ENCODE measurements at places on chromosomes 2 and 18.
A peak's percentile ranks its signal among the peaks of the same experiment; 100 is the strongest.

- peak; percentile 67 for DNase-seq
Observed at GRCh38 chr2:198309673-198310280, 505.4 kb downstream of the PLCL1 start.

DNA sequence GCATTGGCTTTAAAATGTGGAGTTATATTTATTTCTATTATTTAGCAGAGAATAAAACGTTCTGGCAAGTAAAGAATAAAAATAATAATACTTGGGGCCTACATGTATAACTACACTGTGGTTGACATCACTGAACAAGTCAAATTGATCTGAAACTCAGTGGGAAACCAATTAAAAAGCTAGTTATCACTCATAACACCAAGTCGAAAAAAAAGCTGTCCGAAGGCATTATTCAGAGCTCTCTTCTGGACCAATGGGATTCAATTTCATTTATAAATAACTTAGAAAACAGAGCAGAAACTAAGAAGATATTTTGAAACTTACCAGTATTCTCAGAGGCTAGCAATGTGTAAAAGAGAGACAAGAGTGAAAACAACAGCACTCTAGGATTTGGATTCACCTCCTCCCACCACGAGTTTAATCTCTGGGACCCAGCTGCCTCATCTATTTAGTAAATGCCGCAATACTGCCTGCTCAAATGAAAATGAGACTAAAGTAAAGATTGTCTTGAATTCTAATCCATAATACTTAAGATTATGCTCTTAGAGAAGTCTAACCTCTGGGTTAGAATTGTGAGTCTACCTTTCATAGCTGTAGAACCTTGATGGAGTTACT is 128.4 kb downstream of the NBAS start:
- DNase-seq = no peak

GRCh38 chr2:205948883-205949282 is 137.1 kb downstream of the INO80D start:
- DNase-seq = no peak

DNA sequence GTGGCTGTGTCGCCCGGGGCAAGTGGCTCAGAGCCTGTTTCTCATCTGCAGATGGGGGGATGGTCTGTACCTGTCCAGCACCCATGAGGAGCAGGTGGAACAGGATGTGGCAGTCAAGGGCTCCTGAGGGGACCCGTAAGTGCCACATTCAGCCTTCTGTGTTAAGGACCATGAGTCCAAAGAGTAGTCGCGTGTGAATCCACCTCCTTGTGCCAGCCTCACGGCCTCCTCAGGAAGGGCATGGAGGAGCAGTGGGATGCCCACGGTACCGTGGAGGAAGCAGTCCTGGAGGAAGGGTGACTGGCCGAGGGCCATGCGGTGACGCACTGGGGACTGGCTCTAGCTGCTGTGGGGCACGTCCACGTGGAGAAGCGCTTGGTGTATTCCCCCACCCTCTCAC is 61.1 kb downstream of the ODC1 start:
- no peak for DNase-seq

DNA sequence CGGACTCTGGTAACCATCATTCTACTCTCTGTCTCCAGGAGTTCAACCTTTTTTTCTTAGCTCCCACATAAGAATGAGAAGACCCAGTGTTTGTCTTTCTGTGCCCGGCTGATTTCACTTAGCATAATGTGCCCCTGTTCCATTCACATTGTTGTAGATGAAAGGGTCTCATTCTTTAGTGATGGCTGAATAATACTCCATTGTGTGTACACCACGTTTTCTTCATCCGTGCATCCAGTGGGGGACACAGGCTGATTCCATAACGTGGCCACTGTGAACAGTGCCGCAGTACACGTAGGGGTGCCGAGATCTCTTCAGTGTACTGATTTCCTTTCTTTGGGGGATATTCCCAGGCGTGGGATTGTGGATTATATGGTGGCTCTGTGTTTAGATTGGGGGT is 72.3 kb upstream of the NFATC1 start:
- no peak for DNase-seq

- no peak for DNase-seq
Observed at GRCh38 chr2:118197011-118197675, 108.9 kb downstream of the INSIG2 start.

DNA sequence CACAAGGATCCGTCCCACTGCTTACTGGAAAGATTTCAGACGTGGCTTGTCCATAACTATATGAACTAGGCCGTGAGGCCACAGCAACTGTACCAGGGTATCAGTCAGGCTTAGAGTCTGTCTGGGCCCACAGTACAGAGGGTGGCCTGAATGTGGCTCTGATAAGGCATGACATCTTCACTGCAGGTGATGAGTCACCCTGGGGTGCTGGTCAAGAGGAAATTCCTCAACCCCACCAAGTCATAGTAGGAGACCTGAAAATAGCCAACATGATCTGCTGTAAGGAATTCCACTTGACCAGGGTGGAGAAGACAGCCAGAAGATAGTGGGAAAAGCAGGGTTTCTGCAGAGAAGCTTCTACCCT is 107.7 kb downstream of the INHBB start:
- DNase-seq = no peak

DNA sequence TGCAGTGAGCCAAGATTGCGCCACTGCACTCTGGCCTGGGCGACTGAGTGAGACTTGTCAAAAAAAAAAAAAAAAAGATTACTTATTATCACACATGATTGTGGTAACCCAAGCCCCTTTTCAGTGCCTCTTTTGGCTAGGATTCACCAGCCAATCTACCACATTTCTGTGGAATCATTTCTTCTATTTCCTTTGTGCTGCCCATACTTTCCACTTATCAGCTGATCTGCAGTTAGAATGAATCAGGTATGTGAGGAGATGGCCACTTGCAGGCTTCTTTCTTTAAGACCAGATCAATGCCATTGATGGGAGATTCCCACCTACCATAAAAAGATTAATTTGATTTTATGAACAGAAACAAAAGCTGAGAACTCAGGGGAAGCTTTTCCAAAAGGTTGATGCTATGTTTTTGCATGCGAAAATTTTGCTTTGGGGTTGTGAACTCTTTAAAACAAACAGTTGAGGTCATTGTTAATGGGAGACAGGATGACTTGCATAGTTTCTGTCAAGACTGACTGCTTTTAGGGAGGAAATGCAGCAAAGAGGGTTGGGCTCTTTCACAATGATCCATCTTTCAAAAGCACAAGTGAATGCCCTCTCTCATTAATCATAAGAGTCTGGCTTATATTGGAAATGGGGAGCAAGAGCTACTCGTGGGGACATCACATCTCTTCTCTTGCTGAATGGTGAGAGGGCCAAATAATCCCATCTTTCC is 66.9 kb upstream of the CYP26B1 start:
- no peak for DNase-seq

DNA sequence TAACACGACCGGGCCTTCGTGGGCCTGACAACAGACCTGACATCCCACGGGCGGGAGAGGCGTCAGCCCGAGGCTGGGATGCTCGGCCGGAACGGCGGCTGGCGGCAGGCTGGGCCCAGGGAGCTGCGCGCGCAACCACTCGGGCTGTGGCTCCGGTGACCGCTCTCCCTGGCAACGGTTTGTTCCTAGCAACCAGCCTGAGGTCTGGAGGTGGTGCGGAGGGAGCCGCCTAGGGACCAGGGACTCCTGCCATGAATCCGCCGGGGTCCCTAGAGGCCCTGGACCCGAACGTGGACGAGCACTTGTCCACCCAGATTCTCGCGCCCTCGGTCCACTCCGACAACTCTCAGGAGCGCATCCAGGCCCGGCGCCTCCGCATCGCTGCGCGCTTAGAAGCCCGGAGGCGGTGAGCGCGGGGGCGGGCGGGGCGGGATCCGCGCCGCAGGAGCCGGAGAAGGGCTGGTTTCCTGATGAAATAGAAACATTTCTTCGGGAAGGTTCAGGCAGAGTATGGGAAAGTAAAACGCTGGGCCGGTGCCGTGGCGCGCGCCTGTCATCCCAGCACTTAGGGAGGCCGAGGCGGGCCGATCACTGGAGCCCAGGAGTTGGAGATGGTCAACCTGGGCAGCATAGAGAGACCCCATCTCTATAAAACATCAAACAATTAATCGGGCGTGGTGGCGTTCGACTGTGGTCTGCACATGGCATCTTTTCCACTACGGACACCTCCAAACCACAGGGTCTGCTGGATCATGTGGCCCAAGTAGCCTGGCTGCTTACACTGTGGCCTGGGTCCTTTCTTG is at the start of gene DRC1:
DRC1 (plus strand) TSS at position 182 of the 803 bp plus-strand sequence; CDS start at position 252, 70 bp downstream.
- no peak for DNase-seq

GRCh38 chr2:105384861-105385260 is 14.0 kb downstream of the FHL2 start:
- DNase-seq = no peak

GRCh38 chr18:75123113-75123512 is 85.8 kb downstream of the PTGR3 start:
- DNase-seq = no peak

GRCh38 chr18:55000529-55000928 is 41.3 kb upstream of the CCDC68 start:
- DNase-seq = no peak

Measured in stimulated activated CD4-positive, alpha-beta T cell treated with anti-CD3 and anti-CD28 coated beads, Interleukin-4, amount 100 ng/mL, for 24 hours (primary cell).